ENCODE measurements at places on chromosomes 1 and 21.

DNA sequence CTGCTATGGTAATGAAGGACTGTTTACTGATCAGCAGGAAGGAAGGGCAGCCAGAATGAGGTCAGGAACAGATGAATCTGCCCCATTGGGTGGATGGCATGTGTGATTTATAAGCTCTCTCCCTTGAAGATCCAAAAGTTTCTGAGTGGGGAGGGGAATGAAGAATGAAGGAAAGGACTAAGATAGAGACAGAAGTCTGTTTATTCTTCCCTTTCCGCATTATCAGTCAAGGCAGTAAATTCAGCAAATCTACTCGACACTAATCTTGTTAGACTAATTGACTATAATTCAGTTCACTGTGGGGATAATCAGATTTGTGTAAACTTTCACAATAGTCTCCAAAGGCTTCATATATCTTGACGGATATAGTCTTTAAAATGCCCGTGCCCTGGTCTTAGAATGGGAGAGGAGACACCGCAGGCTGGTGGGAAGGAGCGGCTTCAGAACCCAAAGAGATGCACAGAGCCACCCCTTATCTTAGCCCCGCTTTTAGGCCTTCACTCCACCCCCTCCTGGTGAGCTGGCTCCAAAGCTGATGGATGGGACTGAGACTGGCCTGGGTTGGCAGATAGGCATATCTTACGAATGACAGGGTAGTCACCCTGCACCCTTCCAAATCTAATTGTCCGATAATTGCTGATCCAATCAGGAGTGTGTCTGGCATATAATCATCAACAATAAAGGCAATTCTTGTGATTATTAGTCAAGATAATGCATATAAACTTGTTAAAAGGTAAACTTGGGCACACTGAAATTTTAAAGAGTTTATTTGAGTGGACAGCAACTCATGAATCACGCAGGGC, 76.0 kb upstream of the PPM1J start:
- no peak for DNase-seq

DNA sequence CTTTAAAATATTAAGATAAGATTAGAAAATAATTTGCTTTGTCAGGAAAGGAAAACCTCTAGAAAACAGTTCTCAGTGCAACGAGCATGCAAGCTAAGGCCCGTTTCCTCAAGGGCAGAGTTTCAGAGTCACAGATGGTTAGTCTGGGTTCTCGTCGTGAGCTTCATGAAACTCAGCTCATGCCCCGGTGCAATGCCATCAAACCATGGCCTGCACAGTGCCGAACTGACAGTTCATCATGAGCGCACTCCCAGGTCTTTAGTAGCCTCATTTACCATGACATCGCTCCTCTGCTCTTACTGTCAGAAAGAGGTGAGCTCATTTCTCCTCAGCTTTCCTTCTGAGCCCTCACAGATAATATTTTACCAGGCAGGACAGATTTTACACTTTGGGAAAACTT, 319.2 kb downstream of the NTNG1 start:
- no peak for DNase-seq

GRCh38 chr1:179187043-179187442, 42.4 kb downstream of the ABL2 start:
- DNase-seq: no peak

- no peak for DNase-seq
These were observed 72.1 kb downstream of the RGS13 start for GRCh38 chr1:192707978-192708547.

DNA sequence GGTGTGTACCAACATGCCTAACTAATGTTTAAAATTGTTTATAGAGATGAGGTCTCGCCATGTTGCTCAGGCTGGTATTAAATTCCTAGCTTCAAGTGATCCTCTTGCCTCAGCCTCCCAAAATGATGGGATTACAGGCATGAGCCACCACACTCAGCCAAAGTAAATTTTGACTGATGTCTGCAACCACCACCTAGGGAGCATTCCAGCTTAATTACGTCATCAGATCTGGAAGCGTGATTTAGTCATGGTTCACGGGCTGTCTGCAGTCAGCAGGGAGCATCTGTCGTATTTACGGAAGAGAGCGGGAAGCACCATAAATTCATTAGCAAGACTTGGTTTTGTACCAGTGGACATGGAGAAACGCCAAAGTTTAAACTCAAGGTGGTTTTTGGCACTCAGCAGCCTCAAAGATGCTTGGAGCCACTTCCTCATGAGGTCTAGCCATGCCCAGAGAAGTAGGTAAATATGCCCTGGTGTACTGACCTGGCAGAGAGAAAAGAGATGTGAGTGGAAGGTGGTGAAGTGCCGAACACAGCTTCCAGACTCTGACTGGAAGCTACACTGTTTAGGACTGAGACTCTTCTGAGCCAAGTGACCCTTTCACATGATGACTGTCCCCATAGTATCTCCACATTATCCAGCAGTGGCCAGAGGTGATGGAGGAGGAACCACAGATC, 60.8 kb upstream of the SLC35F3 start:
- DNase-seq: no peak

- no peak for DNase-seq
These were observed 42.0 kb upstream of the ADAMTS1 start for GRCh38 chr21:26887251-26887650.
